ENCODE measurements at places on chromosomes 7 and 10.

GRCh38 chr7:41222746-41223145, 480.1 kb downstream of the INHBA start:
- DNase-seq: no peak
- H3K27ac ChIP-seq: no peak overlapping the region
- no peaks in the 10 kb centered on the region for H3K36me3 ChIP-seq
- H3K4me1 ChIP-seq: no peaks in the 10 kb centered on the region
- no peak overlapping the region for H3K4me3 ChIP-seq
- no peaks in the 10 kb centered on the region for H3K27me3 ChIP-seq

GRCh38 chr7:142452791-142453190, 194.9 kb upstream of the PRSS58 start:
- H3K36me3 ChIP-seq: no peaks in the 10 kb centered on the region
- no peak for DNase-seq
- no peaks in the 10 kb centered on the region for H3K4me1 ChIP-seq

GRCh38 chr7:158094671-158095226, 492.9 kb downstream of the PTPRN2 start:
- H3K36me3 ChIP-seq: no peaks in the 10 kb centered on the region
- H3K27me3 ChIP-seq: no peaks in the 10 kb centered on the region
- H3K27ac ChIP-seq: no peak overlapping the region
- no peak overlapping the region for H3K4me3 ChIP-seq
- no peaks in the 10 kb centered on the region for H3K4me1 ChIP-seq

GRCh38 chr10:4816966-4817365, 9.0 kb upstream of the AKR1E2 start:
- H3K4me3 ChIP-seq: no peak overlapping the region
- no peaks in the 10 kb centered on the region for H3K4me1 ChIP-seq
- no peak for DNase-seq

- no peaks in the 10 kb centered on the region for H3K36me3 ChIP-seq
- H3K27ac ChIP-seq: no peak overlapping the region
- no peaks in the 10 kb centered on the region for H3K27me3 ChIP-seq
- no peak for DNase-seq
These were observed 243.7 kb upstream of the SP8 start for GRCh38 chr7:21030237-21030871.

GRCh38 chr7:33339074-33339790, 209.9 kb downstream of the BBS9 start:
- DNase-seq: no peak
- no peak overlapping the region for H3K27ac ChIP-seq
- no peaks in the 10 kb centered on the region for H3K27me3 ChIP-seq
- no peak overlapping the region for H3K4me3 ChIP-seq

DNA sequence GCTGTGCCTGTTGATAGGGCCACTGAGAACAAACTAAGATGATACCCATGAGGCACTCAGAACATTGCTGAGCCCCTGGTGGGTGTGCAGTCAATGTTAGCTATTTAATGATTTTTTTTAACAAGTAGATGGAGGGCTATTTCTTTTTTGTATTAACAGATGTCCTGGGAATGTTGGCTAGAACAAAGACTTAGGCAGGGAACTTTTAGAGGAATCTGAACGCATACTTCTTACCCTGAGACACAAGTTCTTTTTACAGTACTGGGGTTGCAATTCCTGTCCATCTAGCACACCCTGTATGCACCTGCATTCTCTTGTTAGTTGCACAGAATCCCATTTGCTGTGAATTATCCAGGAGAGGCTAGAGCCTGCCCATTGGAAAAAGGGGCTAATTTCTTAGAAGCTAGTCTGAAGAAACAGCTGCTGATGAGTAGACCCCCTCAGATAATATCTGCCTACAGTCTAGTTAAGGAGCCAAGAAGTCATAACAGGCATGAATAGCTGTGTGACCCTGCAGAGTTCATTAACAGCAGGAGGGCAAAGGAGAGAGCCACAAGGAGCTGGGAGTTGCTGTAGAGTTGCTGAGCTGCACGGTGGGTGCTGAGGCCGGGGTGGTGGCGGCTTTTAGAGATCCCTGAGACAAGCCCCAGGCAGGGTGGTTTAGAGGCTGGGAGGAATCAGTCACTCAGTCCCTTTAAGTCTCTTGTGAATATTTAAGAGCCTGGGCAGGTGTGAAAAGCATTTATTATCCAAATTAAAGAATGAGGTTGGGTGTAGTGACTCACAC, 103.7 kb upstream of the FZD8 start:
- no peak overlapping the region for H3K4me3 ChIP-seq
- no peak for DNase-seq

- DNase-seq: no peak
- H3K27me3 ChIP-seq: no peaks in the 10 kb centered on the region
- no peak overlapping the region for H3K4me3 ChIP-seq
- H3K27ac ChIP-seq: no peak overlapping the region
- H3K36me3 ChIP-seq: no peaks in the 10 kb centered on the region
These were observed 368.4 kb upstream of the PODXL start for GRCh38 chr7:131924857-131925256.

DNA sequence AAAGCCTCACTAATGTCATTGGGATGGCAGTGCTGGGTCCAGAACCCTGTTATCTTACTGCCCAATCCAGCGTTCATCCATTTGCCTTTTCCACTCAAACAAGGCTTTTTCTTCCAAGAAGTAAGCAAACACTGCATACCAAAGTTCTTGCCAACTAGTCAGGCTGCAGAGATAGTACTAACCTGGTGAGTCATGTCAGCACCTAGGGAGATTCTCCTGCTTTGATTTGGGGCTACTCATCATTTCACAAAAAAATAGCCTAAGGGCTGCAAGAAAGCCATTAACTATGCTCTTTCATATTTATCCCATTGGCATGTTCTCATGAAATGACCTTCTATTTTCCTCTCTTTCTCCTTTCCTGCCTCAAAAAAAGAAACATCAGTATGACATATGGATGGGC, 142.6 kb downstream of the TWIST1 start:
- no peak overlapping the region for H3K4me3 ChIP-seq
- H3K27ac ChIP-seq: peak overlapping the region; percentile 52
- DNase-seq: no peak
- peaks cover 47% of the 10 kb centered on the region for H3K4me1 ChIP-seq
- no peaks in the 10 kb centered on the region for H3K27me3 ChIP-seq

- no peaks in the 10 kb centered on the region for H3K27me3 ChIP-seq
- no peaks in the 10 kb centered on the region for H3K36me3 ChIP-seq
- H3K4me1 ChIP-seq: no peaks in the 10 kb centered on the region
- no peak overlapping the region for H3K27ac ChIP-seq
- no peak for DNase-seq
- no peak overlapping the region for H3K4me3 ChIP-seq
These were observed 233.1 kb upstream of the FERD3L start for GRCh38 chr7:19378345-19378714.

All from thoracic aorta (tissue), 2 donors.